ENCODE measurements at places on chromosomes 5 and 9.

- DNase-seq = peak; percentile 72
These were observed 52.4 kb downstream of the USP20 start for GRCh38 chr9:129887334-129888292.

GRCh38 chr9:75051285-75051684 is 23.2 kb upstream of the CARNMT1 start:
- DNase-seq = no peak

DNA sequence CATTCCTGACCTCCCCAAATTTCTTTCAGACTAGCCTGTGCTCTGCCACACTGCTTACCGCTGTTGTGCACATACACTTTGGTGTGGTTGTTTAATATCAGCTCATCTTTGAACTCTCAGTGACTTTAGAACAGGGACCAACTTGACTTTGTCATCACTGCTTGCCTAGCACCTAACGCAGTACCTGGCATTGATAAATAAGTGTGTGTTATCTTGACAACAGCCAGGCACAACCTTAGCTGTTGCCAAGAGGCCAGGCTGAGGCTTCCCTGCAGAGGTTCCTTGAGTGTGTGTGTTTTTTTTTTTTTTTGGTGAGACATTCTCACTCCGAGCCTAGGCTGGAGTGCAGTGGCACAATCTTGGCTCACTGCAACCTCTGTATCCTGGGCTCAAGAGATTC is 41.0 kb upstream of the SLC28A3 start:
- DNase-seq = no peak

GRCh38 chr5:81400375-81400774 is 6.4 kb upstream of the ACOT12 start:
- DNase-seq = no peak

- DNase-seq = no peak
These were observed 20.6 kb downstream of the C9orf43 start for GRCh38 chr9:113431191-113431590.

DNA sequence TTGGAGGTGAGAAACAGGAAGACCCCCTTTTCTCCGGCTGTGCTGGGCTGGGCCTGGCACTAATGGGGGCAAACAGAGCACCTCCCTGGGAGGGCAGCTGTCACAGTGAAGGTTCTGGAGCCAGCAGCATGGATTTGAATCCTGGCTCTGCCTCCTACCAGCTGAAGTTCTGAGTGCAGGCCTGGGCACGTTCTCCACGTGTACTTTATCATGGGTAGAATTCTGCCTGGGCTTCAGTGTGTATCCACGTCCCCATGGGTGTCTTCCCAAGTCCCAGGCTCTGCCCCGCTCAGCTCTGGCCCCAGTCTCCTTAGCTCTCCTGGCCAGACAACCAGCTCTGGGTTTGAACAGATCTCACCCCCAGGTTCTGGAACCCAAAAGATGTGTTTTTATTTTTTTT is 223.2 kb downstream of the PBX3 start:
- no peak for DNase-seq

GRCh38 chr5:164332349-164333196 is 827.2 kb downstream of the MAT2B start:
- DNase-seq = no peak

- DNase-seq = no peak
These were observed 111.1 kb upstream of the CKMT2 start for GRCh38 chr5:81121836-81122630.

DNA sequence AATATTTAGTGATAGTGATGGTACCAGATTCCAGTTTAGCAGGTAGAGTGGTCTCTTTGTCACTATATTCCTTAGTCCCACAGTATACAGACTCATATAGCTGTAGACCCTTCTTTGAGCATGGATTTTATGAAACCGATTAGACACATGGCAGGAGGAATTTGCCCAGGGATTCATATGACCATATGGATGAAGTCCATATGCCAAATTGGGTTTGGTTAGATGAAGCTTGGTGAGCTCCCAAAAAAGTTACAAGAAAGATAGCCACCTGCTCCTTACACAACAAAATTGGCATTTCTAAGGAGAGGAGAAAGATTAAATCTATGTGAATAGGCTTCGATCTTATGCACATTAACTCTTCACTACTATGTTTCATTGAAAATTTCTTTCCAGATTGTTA is 211.4 kb downstream of the CWC27 start:
- DNase-seq = no peak

- DNase-seq = no peak
These were observed 39.0 kb downstream of the GAS1 start for GRCh38 chr9:86908261-86908660.

- no peak for DNase-seq
These were observed at the start of gene LRRC70 for GRCh38 chr5:62578540-62578939. Gene LRRC70 (plus strand): TSS chr5:62578819. CDS start chr5:62579439, 620 bp downstream.

DNA sequence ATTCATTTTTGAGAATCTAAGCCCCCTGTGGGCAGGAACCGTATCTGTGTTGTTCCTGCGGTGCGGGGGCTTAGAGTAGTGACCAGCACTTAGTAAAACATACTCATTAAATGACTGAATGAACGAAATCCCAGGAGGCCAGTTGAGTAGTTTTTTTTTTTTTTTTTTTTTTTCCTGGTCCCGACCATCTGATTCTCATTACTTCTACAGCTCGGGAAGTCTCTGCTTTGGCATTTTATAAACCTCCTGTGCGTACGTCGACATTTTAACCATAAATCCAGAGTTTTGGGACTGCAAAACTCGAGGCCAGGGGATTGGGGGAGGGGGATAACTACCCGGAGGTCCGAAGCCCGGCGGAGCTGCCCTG is 31.5 kb upstream of the SPRY4 start:
- no peak for DNase-seq

- no peak for DNase-seq
These were observed 136.7 kb downstream of the EDIL3 start for GRCh38 chr5:84248013-84248412.

GRCh38 chr9:31582561-31582960 is 801.9 kb upstream of the ACO1 start:
- no peak for DNase-seq

DNA sequence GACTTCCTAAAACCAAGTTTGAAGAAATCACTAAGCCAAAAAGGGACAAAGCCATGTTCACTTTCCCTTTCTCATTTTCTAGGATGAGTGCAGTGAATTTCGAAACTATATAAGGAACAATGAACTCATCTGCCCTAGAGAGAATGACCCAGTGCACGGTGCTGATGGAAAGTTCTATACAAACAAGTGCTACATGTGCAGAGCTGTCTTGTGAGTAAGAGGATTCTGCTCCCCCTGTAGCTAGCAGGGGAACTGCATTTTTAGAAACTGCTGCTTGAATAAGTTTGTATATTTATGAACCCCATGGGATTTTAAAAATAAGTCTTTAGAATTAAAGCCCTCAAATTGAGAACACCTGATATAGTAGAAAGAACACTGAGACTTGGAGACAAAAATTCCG is 42.7 kb upstream of the SPINK14 start:
- no peak for DNase-seq

DNA sequence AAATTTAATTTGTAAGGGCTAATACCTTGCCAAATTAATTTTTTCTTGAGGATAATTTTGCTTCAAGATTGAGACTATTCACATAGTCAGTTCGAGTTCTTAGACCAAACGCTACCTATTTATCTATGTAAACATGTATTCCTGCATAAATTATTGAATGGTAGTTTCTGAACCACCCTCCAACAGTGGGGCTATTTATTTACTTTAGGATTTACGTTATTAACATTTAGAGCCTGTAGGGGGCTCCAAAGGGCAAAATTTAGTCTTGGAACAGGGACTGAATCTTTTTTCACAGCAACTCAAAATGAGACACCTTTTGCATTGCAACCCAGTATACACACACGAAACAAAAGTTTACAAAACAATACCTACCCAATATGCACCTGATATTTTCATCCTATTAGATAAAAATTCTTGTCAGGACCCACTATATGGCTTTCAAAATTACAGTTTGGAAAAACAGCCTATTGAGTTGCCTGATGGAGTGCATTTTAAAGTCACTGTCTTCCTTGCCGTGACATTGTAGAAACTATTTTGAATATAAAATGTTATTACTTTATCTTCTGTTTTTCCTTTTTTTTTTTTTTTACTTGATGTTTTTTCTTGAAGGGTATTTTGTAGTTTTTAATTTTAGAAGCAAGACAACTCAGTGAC is 47.1 kb upstream of the POU4F3 start:
- no peak for DNase-seq

- no peak for DNase-seq
These were observed 79.6 kb downstream of the C9orf50 start for GRCh38 chr9:129541270-129541669.

GRCh38 chr5:122844136-122844909 is 1.1 kb upstream of the SNX24 start:
- DNase-seq = no peak

DNA sequence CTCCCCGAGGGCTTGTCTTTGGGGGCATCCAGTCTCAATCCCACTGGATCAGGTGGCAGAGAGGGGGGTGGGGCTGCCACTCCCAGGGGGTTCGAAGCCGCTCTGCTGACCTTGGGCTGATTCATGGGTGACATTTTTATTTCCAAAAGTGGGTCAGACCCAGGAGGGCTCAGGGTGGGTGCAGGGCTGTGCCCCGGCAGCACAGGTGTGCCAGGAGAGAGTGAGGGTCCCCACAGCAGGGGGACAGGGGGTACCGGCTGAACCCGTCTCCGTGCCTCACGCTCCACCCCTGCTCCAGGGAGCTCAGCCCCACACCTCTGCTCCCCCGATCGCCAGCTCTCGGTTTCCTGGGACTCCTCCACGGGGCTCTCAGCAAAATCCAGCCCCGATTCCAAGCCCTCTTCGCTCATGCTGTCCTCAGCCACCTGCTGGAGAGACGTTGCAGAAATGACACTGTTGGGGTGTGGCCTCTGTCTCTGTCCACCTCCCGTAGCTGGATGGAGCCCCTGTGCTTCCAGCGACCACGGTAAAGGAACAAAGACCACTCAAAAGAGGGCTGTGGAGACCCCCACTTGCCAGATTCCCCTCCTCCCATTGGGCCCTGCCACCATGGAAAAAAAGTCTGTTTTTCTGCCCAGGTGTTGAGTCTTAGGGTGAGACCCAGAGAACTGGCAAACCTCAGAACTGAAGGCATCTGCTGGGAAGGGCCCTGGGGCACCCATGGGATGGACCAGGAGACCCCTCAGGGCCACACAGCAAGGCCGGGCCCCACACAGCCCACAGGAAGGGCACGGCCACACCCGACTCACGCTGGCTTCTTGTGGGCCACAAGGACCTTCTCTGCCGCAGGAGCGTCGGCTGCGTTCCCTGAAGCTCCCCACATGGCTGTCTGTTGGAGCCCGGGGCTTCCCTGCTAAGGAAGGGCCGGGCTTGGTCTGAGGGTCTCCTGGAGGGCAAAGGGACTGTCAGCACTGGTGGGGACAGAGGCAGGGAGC is 10.6 kb upstream of the QSOX2 start:
- no peak for DNase-seq

DNA sequence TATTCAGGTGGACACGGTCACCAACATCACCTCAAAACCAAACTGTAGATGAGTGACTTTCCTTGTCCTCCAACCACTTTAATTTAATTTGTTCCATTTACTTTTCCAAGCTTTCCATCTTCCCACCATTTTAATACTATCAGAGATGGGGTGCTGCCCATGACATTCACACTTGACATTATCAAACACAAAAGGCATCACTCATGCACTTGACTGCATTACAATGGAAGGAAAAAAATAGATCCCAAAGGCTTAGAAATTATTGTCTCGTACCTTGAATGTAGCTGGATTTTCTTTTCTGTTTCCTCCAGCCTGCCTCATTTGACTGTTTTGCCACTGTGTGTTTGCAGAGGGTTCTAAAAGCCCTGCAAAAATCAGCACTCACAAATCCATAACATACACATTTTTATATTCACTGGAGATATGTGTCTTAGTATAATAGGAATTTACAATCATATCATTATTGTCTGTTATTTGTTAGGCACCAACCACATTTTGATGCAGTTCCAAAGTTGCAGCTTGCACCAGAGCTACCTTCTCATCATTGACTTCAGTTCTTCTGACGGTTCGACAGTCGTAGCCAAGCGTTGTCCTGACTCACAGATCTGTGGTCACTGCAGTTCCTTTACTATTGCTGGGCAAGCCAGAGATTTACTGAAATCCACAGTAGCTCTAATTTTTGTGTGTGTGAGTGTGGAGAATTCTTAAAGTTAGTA is 712.3 kb upstream of the WWC1 start:
- DNase-seq = no peak

DNA sequence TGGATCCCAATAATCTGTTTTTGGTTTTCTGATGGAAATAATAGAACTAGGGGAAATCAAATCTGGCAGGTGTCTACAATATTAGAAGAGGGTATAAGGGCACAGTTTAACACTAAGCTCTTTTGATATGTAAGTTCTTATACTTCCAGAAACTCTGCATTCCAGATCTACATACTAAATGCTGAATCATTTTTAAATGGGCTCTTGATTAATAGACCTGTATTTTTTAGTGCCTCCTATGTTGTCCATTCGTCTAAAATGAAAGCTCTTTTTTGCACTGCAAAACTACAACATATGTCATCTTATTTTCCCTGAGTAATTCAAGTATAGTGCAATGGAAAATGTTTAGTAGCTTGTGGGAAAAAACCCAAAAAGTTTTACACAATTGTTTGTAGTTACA is 44.2 kb downstream of the NR6A1 start:
- DNase-seq = no peak

GRCh38 chr9:136270173-136270705 is 24.6 kb upstream of the QSOX2 start:
- no peak for DNase-seq

DNA sequence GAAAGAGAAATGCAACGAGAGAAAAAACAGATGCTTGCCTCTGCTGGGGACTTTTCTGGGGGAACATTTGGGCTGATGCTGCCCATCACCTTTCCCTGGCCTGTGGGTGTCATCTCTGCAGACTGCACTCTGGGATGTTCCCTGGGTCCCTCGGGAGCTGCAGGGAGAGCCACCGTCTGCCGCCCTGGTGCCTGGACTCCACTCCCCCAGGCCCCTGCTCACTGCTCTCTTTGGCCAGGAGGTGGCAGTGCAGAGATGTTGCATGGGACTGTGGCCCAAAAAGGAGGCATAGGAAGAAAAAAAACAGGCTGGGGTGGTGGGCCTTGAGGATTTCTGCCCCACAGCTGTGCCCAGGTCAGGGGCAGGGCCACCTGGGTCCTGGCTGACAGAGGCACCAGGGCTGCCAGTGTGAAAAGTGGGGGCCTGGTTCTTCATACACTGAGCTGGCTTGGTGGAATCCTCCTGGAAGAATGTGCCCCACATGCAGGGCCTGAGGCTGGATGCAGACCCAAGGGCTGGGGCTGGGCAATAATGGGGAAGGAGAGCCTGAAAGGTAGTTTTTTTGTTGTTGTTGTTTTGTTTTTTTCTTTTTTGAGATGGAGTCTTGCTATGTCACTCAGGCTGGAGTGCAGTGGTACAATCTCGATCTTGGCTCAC is 353.6 kb downstream of the SLIT3 start:
- DNase-seq = peak; percentile 2

- no peak for DNase-seq
These were observed 3.3 kb upstream of the RALGDS start for GRCh38 chr9:133124123-133124906.

GRCh38 chr5:12623408-12623807 is 719.2 kb upstream of the CTNND2 start:
- DNase-seq = no peak
